Brain microvascular endothelial cell (primary cell): ENCODE measurements at places on chromosomes 7 and 10.

DNA sequence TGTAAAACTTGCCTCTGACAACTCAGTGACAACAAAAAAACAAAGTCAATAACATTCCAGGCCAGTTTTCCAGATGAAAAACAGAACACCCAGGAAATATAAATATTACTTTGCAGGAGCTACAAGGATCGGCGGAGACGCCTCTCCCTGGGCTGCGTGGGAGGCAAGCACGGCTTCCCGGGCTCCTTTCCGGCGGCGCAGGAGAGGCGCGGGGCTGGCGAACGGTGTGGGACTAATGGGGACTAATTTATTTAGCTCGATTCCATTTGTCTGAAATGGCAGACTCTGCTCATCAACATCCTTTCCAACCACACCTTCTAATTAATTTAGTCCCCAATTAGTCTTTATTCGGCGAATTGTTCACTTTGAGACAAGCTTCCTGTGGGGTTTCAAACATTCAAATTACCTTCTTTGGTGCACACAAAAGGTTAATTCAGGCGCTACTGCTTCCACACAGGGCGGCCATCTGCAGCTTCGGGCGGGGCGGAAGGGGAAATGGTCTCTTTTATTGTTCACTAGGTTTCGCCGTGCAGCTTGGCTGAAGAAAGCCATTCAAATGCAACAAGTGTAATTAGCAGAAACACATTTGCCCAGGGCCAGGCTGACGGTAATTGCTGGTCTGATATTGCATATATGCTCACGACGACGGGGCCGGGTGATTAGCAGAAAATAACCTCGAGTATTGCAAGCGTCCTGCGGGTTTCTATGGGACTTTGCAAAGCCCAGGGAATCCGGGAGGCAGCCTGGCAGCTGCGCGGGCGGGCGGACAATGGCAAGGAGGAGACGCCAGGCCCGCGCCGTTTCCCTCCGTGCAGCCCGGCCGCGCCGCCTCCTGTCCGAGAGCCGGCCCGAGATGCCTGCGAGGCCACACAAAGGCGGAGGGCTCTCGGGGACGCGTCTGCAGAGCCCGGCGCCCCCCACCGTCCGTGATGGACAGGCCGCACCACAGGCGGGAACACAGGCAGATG, 270.1 kb downstream of the PTPRN2 start:
- DNase-seq, result no peak

GRCh38 chr10:81594991-81595390, 280.0 kb upstream of the NRG3 start:
- no peak for DNase-seq

- DNase-seq, result no peak
These were observed 395.9 kb downstream of the GRM8 start for GRCh38 chr7:126856691-126857291.

DNA sequence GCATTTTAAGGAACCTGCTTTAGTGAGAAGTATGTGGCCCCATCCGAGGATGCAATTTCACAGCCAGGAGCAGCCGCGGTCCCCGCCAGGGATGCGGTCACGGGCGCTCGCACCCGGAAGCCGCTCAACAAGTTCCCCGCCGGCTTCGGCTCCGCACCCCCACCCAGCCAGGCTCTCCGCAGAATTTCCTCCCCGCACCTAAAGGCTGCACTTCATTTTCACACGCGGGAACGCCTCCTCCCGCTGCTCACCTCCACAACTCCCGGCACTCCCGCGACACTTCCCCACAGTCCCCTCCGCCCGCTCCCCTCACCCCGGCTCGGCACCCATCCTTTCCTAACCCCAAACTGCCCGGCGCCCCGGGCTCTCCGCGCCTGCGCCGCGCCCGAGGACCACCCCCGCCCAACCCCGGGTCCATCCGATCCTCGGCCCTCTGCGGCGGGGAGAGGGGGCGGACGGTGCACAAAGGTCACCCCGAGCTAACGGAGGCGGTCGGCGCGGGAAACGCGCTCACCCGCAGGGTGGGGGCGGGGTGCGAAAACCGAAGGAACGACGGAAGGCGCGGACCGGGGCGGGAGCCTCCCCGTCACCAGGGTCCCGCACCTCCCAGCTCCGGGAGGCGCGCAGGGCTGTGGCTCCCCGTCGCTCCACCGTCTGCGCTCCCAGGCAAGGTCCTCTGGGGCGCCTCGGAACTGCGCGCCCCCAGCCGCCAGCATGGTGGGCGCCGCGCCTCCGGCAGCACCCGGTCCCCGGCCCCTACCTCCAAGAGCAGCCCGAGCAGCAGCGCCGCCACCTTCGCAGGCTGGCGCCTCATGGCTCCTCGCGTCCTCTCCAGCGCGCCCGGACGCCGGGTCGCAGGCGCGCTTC, 558 bp downstream of the VOPP1 start:
- peak; percentile 29 for DNase-seq

- peak; percentile 43 for DNase-seq
These were observed 52.7 kb upstream of the SLC29A3 start for GRCh38 chr10:71266147-71266917.

DNA sequence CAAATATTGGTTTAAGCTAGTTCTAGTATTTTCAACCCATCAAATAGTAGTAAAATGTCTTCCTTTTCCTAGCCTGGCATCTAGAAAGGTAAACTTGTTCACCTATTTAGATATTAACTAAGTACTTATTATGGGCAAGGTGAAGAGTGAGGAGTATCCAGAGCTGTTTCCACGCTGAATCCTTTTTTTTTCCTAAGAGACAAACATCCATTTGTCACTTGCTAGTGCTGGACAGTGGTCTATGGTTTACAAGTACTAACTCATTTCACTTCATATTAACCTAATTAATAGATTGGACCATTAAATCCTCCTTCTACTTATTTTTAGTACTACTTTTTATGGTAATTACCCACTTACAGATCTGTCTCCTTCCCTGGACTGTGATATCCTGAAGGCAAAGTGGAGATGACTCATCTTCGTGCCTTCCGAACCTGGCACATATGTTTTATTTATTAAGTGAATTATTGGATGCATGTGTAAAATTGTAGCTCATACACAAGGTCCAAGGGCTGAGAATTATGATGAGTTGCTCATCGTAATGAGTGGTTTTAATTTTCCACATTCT, 159.6 kb upstream of the IGFBP3 start:
- DNase-seq, result no peak

DNA sequence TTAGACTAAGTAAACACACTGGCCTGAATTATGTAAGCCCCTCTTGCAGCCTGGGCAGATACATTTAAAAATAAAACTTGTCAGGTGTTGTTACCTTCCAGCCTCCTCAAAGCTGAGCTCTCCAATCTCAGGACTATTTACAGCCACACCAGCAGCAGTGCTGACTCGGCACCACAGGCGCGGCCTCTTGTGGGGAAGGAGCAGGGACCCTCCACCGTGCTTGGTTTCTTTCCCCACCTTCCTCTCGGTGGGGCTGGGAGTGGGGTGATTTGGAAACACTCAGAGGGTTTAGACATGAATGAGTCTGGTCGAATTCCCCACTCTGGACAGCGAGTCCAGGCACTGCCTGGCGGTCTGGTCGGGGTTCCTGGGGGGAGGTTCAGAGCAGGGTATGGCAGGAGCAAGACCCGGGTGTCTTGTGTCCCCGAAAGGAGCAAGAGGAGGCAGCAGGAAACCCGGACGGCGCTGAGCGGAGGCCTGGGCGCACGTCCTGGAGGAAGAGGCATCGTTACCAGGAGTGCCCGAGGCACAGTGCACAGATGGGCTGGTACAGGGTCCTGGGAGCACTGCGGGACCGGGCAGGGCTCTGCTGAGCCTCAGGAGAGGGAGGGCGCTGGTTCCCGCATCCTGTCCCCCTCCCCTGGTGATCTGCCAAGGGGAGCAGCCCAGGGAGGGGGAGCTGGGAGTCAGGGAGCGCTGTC, 29.2 kb upstream of the CFAP46 start:
- no peak for DNase-seq

DNA sequence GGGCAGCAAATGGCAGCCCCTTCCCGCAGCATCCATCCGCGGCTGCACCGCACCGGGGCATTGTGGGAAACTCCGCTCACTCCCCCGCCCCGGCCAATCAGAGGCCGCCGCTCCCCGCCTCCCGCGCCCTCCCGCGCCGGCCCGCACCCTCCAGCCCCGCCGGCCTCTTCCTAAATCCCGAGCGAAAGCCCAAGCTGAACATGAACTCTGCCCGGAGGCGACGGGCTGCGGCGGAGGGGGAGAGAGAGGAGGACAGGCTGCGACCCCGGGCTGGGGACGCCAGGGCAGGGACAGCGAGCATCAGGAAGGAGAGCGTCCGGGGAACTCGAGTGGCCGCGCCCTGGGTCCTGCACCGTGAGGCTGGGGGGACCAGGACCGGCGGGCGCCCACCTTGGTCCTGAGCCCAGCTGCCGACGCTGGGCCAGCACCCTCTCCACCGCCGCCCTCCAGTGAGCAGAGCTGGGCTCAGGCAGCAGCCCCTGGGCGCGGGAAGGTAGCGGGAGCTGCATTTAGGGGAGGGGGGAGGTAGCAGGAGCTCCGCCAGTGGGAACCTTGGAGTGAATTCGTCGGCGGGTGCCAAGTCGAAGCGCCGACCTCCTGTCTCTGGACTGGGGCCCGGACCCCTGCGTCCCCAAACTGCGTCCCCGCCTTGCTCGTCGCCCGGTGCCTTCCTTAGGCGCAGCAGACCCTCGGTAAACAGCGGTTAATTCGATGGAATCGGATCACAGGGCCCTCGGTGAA, at the start of gene DGKI:
Gene DGKI (minus strand): TSS at position 148 of the 741 bp plus-strand sequence.
- DNase-seq, result no peak

- DNase-seq, result no peak
These were observed 239.5 kb downstream of the REEP3 start for GRCh38 chr10:63760708-63761047.

DNA sequence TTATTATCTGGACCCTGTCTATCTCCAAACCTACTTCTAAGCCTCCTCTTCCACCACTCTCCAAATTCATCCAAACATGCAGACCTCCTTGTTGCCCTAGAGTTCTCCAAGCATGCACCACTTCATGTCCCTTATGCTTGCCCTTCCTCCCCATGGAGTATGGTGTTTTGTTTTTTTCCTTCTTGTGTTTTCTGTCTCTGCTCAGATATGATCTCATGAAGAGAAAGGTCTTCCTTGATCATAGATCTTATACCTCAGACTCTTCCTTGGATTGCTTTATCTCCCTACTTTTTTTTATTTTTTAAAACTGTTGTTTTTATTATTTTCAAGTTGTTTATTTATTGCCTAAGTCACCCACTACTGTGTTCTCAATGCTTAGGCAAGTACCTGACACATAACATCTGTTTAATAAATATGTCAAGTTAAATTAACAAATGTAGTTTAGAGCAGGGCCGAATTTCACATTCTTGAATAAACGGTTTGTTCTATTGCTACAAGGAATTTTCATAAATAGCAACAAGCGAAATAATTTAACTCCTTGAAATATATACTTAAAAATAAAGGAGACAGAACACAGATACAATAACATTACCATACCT, 84.5 kb downstream of the HGF start:
- DNase-seq, result no peak

DNA sequence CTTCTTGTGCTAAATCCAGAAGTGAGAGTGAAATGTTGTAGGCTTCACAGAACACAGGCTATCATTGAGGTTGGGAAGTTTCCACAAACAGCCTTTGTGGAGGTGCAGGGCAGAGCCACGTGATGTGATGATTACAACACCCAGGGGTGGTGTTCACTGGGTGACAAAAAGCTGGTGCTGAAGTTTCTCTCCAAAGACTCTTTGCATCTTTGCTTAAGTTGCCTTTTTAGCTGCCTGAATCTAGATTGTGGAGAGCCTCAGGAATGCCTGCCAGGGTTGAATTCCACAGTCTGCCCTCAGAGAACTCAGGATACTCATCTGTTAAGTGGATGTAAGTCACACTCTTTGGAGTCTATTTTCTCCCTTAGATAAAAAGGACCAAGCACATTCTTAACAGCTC, 56.3 kb downstream of the PLXNA4 start:
- no peak for DNase-seq

DNA sequence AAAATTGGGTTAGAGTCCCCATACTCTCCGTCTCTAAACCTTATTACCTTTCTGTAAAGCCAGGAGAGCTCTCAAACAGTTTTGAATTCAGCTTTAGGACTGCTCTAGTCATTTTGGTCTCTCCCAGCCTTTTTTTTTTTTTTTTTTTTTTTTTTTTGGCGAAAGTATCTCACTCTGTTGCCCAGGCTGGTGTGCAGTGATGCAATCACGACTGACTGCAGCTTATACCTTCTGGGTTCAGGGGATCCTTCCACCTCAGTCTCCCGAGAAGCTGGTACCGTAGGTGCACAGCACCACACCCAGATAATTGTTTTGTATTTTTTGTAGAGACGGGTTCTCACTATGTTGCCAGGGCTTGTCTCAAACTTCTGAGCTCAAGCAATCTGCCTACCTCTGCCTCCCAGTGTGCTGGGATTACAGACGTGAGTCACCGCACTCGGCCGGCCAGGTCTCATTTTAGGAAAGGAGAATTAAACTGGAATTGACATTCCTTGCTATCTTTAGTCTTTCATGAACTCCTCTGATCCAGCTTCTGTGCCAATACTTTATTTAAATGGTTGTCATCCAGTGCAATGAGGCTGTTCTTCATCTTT, 31.4 kb upstream of the RSU1 start:
- DNase-seq, result no peak

DNA sequence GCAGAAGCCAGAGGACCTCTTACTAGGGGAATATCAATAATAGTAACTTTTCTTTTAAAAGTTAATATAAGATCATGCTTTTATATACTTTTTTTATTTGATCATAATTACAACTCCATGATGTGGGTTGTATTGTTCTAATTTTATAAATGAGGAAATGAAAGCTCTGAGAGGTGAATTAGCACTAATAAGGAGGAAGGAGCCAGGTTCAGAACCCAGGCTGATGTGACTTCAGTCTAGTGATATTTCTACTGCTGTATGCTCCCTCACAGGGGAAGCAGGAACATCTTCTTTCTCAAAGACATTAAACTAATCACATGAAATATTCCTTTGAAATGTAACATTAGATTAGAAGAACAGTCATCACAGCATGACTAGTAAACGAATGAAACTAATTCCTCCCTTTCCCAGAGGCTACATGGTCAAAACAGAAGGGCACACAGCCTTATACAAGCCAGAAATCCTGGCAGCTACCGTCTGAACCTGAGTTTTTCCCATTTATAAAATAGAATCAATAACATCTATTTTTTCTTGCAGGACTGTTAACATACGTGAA, 81.4 kb upstream of the GJD4 start:
- DNase-seq, result no peak

DNA sequence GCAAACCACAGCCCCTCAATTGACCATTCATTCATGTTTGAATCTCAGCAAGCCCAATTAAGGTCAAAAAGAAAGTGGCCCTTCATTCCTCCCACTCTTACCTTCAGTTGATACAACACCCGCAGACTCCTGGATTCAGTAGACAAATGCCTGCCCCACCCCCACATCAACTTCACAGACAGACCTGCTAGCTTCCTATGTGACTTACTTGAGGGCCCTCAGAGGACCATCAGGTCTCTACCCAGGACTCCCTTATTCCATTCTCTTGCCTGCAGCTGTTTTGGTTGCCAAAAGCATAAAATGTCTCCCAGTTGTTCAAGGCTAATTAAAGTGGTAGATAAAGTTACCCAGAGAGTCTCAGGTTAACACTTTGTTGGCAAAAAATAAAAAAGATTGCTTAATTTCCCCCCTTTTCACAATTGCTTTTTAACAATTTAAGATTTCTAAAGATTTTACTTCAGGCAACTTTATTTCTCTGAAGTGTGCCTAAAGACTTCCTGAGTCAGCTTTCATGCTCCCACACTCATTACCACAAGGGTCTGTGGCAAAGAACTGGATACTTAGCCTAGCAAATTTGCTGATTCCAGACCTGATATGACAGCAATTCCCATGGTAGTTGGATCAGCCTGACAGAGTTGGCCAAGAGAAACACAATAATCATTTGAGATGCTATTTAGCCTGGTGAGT, 3.3 kb upstream of the MTERF1 start:
- no peak for DNase-seq
